Spinal cord (tissue), 10 donors: ENCODE measurements at places on chromosomes 16 and 17.

- no peak for DNase-seq
Measured at GRCh38 chr17:41787021-41787418, 509 bp upstream of the JUP start.

DNA sequence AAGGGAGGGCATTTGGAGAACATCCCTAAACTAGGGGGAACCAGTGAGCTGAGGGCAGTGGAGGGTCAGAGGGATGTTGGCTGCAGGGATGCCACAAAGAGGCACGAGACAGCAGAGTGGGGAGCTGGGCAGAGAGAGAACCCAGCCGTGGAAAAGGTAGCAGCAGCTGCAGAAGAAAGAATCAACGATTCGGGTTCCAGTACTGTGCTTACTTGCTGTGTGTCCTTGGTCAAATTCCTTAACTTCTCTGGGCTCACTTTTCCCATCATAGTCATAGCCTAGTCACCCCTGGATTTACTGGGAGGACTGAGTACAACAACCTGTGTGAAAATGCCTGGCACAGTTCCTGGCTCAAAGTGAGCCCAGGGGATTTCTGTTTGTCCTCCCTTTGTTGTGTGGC lies 12.8 kb upstream of the MMP2 start:
- DNase-seq, result no peak

- no peak for DNase-seq
Measured at GRCh38 chr17:72710202-72710601, 382.3 kb downstream of the SLC39A11 start.

DNA sequence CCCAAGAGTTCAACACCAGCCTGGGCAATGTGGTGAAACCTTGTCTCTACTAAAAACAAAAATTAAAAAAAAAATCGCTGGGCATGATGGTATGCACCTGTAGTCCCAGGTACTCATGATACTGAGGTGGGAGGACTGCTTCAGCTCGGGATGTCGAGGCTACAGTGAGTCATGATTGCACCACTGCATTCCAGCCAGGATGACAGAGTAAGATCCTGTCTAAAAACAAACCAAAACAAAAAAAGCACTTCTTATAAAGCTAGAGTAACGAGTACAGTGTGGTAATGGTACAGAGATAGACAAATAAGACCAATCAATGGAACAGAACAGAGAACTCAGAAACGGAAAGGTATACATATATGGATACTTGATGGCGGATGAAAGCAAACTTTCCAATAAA lies 4.4 kb downstream of the NSMCE1 start:
- DNase-seq, result no peak
